ENCODE measurements at places on chromosomes 2 and 18.

GRCh38 chr18:77366067-77366719, 116.5 kb downstream of the GALR1 start:
- DNase-seq: no peak

- DNase-seq: no peak
These were observed 1695.0 kb upstream of the CELF4 start for GRCh38 chr18:39260565-39260964.

- DNase-seq: no peak
These were observed 195.1 kb upstream of the DTNA start for GRCh38 chr18:34514957-34515356.

DNA sequence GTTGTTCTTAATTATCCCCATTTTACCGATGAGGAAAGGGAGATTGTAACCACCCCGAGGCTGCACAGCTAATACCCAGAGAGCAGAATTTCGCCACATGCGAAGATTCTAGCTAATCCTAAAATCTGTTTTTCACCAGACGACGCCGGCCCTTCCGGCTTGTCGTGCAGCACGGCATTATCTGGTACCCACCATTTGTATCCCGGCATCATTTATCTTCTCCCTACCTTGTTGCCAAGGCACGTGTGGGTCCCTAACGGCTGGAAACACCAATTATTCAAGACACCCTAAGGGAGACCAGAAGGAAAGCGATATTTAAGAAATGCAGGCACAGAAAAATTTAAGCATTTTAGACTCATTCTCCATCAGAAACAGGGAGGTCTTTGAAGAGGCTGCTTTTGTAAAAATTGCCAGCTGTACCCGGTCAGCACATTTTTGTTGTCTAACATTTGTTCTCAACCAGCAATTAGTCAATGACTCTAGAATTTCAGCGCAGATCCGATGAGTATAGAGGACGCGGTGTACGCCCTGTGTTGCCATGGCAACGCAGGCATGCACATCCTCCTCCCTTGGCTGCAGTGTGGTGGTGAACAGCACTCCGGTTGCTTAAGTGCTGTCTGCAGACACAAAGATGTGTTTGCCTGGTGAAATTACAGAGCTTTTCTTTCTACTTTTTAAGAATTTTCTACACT, 111.6 kb downstream of the AGAP1 start:
- peak; percentile 89 for DNase-seq

DNA sequence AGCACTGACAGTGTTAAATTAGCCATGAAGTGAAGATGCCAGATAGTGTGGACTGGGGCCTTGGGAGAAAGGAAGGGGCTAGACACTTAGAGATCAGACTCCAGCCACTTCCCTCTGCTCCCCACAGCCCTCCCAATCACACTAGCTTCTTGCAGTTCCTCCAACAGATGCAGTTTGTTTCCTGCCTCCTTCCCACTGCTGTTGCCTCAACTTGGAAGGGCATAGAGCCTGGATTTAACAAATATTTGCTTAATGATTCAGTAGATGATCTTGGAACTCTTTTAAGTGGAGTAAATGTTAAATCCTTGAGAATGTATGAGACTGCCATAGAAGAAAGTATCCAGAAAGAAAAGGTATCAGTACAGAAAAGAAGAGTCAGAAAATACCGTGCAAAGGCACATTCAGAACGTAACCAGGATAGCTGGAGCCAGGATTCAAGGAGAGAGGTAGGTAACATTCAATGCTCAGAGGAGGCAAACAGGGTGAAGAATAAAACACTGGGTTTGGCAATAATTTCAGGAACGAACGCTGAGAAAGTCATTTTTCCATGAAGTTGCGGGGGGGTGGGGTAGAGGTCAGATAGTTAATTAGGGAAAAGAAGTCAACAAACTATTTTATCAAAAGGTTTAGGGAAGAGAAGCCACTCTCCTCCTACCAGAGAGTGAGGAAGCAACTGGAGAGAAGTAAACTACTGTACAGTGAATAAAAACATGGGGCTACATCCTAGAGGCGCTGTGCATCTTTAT, 1.3 kb upstream of the BZW1 start:
- DNase-seq: peak; percentile 66

DNA sequence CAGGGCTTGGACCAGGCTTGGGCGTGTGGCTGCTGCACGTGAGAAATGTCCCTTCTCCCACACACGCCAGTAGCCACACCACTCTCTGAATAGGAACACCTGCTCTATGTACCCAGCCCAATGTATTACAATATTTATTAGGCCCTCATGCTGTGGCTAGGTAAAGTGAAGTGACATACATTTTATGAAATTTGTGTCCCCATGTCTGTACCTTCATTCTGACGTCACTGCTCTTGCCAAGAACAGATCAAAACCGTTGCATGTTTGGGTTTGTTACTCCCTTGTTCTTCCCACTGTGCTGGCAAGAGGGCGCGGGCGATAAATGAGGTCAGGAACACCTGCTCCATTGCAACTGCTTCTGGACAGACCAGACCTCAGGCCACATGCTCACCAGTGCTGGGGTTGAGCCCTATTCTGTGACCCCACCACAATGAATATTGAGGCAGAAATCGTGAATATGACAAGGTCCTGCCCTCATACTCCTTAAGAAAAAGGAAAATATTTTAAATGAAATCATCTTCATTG, 436.4 kb upstream of the SALL3 start:
- no peak for DNase-seq

DNA sequence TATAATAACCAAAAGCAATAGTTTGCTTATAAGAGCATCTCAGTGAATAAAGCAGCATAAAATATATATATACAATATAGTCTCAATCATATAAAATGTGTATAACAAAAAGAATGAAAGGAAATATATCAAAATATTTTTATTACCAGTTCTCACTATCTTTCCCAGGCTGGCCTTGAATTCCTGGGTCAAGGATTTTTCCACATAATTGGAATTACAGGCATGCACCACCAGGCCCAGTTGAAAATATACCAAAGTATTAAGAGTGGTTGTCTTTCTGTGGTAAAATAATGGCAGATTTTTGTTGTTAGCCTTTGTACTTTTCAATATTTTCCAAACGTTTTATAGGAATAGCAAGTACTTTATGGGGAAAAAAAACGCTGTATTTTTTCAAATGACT, 8.6 kb upstream of the TLK1 start:
- no peak for DNase-seq

GRCh38 chr2:25063876-25064660, 22.2 kb downstream of the EFR3B start:
- DNase-seq: no peak

GRCh38 chr2:65098741-65099140, 31.2 kb downstream of the RAB1A start:
- peak; percentile 60 for DNase-seq

DNA sequence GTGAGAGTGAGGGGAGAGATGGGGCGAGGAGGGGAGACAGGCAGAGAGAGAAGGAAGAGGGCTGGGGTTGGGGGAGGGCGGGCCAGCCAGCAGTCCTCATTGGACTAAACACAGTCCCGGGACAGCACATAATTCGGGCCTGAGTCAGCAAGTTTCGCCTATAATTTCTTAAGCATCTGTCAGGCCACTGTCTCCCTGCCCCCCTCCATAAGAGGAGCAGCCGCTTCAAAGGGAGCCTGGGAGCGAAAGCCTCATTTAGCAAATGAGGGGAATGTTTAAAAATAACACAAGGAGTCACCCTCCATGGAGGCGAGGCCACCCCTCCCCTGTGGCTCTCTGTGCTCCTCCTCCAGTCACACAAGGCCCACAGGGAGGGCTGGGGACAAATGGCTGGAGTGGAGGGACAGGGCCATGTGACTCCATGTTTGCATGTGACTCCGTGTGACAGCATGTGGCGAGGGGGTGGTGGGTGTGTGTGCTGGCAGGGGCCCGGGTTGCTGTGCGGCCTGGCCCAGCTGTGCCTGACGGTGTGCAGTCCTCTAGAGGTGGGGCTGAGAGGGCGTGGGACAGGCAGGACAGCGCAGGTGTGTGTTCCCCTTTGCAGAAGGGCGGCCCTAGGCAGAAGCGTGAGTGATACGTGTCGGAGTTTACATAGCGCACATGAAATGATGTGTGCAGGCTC, 162.4 kb downstream of the CELF4 start:
- DNase-seq: peak; percentile 92

- peak; percentile 38 for DNase-seq
These were observed 727 bp downstream of the NCOA1 start for GRCh38 chr2:24491542-24492420.

DNA sequence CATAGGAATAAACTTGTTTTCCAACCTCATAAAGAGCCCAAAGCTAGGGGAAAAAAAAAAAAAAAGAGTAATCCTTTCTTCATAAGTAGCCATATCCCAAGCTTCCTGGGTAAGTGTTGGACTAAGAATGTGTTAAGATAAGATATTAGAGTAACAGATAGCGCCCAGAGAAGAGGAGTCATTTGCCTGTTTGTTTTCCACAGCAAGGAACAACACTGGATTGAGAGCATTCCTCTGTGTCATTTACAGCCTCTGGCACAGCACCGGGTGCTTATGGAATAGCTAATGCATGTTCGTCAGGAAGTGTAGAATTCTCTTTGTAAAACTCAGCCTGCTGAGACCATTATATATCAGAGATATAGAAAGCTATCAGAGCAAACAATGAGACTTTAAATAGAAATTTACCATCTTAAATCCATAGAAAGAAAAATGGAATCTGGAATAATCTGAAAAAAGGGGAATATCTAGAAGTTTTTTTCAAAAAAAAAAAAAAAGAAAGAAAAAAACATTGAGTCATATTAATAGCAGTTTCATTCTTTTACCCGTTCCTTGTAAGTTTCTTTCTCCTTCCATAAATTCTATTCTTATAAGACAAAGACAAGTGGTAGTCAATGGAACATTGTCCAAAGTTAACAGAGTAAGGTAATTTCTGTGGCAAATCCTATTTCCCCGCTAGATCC, 37.6 kb downstream of the LRP2 start:
- DNase-seq: no peak

GRCh38 chr2:71154798-71155197, 24.4 kb downstream of the MPHOSPH10 start:
- DNase-seq: no peak

- DNase-seq: peak; percentile 76
These were observed 56.8 kb downstream of the SLC4A10 start for GRCh38 chr2:161681046-161681445.

DNA sequence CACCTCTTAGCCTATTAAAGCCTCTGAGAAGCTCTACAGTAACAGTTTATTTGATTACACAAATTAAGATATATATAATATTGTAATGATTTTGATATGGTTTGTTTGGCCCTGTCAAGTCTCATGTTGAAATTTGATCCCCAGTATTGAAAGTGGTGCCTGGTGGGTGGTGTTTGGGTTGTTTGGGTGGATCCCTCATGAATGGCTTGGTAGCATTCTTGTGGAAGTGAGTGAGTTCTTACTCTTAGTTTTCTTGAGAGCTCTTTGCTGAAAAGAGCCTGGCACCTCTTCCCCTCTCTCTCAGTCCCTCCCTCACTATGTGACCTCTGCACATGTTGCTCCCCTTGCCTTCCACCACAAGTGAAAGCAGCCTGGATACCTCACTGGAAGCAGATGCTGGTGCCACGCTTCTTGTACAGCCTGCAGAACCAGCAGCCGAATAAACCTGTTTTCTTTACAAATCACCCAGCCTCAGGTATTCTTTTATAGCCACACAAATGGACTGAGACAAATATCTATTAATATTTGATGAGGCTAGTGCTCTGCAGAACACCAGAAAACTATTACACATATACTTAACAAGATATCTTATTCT, 52.8 kb downstream of the SLC4A10 start:
- no peak for DNase-seq

- no peak for DNase-seq
These were observed 447.3 kb downstream of the KCNJ3 start for GRCh38 chr2:155145758-155146229.

GRCh38 chr18:51383116-51383515, 185.6 kb upstream of the MEX3C start:
- DNase-seq: no peak

- no peak for DNase-seq
These were observed 75.3 kb upstream of the PNPT1 start for GRCh38 chr2:55768991-55769390.

DNA sequence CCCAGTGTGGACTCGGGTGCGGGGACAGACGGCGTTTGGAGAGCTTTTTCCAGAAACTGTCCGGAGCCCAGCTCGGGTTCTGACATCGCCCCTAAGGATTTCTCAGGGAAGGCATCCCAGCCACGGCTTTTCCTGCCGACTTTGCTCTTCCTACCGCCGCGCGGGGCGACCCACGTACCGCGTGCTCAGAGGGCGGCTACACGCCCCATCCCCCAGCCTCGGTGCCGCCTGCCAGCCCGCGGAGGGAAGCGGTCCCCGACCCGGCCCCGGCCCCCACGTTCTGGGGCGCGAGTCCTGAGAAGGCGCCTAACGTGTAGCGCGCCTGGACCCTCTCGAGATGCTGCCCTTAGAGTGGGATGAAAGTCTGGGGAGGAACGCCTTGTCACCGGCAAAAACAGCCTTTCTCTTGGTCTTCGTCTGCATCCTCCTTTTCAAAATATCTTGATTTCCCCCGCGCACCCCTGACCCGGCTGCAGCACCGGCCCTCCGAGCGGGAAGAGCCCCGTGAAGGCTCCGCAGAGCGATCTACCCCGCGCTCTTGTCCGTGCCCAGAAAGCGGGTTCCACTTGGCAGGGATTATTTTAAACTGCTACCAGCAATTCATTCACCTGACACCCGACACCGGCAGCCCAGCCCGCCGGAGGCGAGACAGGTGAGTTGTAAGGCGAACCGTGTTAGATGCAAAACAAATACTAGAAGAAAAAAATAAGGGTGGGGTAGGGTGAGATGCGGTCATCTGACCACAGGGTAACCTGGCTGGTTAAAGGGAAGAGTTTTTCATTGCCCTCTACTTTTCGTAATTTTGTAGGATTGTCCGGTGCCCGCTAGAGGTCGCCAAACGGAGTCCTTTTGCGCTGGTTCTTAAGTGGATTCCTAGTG, 812 bp upstream of the KCNG3 start:
- DNase-seq: peak; percentile 85

DNA sequence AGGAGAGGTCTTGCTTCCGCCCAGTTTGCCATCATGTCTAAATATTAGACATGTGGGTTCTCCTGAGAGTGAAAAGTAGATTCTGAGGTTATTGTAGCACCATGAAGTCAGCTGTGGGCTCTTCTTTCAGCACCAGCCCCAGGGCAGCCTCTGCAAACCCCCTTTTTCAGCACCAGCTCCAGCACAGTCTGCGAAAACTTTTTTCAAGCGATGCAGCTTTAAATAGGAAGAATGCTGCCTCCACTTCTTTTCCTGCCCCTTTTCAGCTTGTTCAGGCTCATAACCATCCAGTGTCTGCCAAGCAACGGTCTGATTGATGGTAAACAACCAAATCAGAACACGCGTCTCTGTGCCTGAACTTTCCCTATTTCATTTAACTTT, at the start of gene COL5A2:
Gene COL5A2, minus strand, starts transcription at position 192 of the 381 bp plus-strand sequence. Its CDS starts 157 bp downstream, at position 35.
- DNase-seq: peak; percentile 12

DNA sequence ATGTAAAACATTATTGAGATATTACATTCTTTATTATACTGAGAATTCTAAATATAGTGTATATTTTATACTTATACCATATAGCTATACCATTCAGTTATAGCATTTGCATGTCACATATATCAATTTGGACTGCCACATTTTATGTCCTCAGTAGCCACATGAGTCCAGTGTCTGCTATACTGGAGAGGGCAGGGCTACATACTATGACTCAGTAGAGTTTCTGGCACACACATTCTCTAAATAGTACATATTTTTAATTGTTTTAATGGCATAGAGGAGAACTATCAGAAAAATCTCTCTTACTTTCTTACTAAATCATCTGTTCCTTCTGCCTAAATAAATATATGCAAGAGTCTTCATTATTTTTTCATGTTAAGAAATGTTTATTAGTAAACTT, 55.4 kb upstream of the COL5A2 start:
- no peak for DNase-seq

GRCh38 chr2:241514553-241514952, 6.2 kb upstream of the STK25 start:
- peak; percentile 23 for DNase-seq
